NB4 (cell line): ENCODE measurements at places on chromosomes 3 and 15.

DNA sequence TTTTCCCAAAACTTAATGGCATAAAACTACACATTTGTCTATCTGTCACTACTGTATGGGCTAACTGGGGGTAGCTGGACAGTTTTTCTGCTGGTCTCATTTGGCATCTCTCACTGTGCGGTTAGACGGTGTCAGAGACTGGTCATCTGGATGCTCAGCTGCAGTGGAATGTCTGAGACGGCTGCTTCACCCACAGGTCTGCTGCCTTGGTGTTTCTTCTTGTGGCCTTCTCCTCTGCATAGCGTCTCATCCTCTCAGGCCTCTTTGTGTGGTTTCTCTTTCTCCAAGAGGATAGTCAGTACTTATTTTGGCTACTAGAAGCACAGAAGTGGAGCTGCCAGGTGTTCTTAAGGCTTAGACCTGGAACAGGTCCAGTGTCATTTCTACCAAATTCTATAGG is 35.9 kb upstream of the GOLGA6L9 start:
- DNase-seq = no peak

DNA sequence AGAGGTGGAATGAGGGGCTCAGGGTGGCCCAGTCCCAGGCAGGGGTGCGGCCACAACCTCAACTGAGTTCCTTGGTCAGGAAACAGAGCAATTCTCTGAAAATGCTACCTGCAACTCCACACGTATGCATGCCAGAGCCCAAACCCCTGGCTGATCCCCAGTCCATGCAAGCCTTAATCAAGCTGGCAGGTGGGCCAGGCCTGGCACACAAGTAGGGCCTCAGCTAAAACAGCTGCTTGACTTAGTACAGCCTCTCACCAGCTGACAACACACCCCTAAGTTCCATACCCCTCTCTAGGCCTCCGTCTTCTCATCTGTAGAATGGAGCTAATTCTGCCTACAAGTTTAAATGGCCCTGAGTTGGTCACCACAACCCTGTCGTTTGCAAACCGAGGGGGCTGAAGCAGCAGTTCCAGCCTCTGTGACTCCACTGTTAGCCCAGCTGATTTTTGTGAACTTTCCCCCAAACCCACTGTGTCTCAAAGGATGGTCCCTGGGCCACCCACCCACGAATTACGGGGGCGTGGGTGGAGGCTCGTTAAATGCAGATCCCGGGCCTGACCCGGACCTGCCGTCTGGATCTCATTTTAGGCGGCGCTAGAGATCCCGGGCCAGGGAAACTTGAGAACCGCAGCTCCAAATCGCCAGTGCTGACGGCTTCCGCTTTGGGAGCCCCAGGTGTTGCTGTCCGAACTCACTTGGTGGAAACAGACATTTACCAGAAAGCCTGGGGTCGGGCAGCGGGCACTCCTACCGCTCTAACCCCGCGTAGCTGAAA is 927 bp downstream of the CHDH start:
- no peak for DNase-seq

DNA sequence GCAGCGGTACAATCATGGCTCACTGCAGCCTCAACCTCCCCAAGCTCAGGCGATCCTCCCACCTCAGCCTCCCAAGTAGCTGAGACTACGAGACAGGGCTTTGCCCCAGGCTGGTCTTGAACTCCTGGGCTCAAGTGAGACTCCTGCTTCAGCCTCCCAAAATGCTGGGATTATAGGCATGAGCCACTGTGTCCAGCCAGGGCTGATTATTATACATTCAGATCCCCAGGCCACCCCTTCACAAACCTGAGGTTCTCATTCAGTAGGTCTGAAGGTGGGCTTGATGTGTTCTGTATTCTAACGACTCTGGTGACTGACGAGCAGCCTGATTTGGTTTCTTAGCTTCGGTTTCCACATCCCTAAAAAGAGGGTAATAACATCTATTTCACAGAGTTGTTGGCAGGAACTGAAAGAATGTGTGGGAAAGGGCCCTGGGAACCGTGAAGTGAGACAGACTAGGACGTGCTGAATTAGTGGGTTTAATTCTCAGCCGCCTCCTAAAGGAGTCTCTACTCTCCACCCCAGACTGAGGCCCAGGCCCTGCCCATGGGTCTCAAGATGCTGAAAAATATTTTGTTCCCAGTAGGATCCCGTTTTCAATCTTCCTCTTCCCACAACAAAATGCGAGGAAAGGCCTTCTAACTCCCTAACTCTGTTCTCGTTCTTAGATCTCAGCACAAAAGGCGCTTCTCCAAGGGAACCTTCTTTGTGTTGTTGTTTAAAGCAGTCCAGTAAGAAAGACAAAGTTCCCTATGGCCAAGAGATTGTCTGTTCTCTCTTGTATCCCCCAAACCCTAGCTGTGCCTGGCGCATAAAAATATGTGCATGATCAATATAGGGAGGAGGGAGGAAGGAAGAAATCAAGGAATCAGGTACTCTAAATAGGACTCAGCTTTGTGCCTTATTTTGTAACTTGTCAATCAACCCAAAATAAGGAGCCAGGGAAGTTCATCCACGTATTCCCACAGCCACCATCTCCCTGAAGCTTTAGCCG is 210.0 kb upstream of the TOPAZ1 start:
- DNase-seq = no peak

GRCh38 chr15:49212897-49213296 is 42.9 kb downstream of the GALK2 start:
- DNase-seq = no peak

GRCh38 chr15:62788224-62788623 is 254.3 kb upstream of the TPM1 start:
- no peak for DNase-seq

DNA sequence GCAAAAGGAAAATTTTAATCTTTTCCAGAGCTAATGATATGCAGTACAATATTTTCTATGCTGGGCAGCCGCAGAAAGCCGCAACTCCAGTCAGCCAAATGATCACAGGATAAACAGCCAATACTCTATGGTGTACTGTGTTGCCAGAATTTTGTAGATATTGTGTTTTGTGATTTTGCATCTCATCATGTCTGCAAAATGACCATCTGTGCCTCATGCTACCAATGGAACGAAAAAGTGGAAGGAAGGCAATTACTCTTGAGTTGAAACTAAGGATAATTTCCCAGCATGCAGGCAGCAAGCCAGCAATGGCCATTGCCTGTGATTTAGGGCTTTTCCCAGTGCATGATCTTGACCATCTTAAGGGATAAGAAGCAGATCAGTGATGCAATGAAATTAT is 891.9 kb downstream of the PLOD2 start:
- DNase-seq = no peak

DNA sequence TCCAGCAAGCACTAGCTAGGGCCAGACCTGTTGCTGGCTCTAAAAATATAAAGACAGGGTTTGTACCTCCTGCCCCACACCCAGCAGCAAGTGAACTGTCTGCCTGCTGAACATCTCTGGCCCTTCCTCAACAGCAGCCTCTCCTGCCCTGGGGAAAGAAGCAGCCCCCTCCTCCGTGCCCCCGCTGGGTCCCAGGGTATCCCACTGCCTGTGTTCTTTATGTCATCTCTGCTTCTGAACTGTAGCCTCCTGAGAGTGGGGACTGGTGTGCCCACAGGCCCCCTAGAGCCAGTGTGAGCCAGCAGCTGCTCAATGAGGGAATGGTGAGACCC is 54.5 kb downstream of the ACAD9 start:
- no peak for DNase-seq

DNA sequence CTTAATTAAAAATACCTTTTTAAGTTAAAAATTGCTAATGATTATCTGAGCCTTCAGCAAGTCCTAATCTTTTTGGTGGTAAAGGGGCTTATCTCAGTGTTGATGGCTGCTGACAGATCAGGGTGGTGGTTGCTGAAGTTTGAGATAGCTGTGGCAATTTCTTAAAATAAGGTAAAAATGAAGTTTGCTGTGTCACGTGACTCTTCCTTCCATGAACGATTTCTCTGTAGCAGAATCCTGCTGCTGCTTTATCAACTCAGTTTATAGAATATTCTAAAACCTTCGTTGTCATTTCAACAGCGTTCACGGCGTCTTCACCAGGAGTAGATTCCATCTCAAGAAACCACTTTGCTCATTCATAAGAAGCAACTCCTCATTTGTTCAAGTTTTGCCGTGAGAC is 110.1 kb downstream of the SUCNR1 start:
- no peak for DNase-seq

DNA sequence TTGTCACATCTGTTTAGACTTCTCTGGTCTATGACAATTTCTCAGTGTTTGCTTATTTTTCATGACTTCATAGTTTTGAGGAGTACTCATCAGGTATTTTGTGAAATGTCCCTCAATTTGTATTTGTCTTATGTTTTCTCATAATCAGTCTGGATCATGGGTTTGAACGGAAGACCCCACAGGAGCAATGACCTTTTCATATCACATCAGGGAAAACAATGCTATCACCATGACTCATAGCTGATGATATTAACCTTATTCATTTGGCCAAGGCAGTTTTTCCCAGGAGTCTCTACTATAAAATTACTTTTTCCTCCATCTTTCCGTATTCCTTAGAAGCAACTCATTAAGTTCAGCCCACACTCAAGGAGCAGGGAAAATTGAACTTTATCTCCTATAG is 32.7 kb downstream of the AADACL2 start:
- no peak for DNase-seq

DNA sequence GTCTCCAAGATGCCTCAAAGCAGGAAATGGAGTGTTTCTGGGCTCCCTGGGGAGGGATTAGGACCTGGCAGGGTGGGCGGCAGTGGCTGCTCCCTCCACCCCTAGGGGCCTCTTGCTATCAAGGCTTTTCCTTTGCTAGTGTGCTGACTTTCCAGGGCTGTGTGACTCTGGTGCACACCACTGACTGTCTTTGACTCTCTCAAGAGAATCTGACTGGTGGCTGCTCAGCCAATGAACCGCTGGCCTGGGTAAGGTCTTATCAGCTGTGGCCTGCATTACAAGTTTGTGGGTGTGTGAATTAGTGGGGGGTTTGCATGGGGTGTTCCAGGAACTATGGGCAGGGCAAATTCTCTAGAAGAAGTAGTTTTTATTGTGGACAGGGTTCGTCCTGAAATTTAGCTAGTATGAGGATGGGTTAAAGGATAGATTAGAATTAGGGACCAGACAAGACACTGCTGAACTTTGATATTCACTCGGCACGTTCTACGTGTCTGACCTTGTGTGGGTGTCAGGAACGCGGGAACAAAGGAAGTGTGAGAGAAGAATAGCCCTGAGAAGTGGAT is 29.5 kb downstream of the SIAH2 start:
- peak; percentile 52 for DNase-seq

GRCh38 chr3:31166249-31166885 is 271.9 kb upstream of the GADL1 start:
- DNase-seq = no peak

- DNase-seq = no peak
Measured at GRCh38 chr15:31042751-31043150, 51.3 kb upstream of the MTMR10 start.

GRCh38 chr3:46995901-46996562 is 16.6 kb downstream of the NBEAL2 start:
- no peak for DNase-seq

GRCh38 chr3:118941236-118941635 is 93.4 kb downstream of the IGSF11 start:
- DNase-seq = no peak

GRCh38 chr3:126184465-126185000 is 4.1 kb upstream of the ALDH1L1 start:
- no peak for DNase-seq

- no peak for DNase-seq
Measured at GRCh38 chr3:38657369-38657768, 7.9 kb upstream of the SCN5A start.

- DNase-seq = no peak
Measured at GRCh38 chr3:14706096-14706495, 31.2 kb downstream of the C3orf20 start.

DNA sequence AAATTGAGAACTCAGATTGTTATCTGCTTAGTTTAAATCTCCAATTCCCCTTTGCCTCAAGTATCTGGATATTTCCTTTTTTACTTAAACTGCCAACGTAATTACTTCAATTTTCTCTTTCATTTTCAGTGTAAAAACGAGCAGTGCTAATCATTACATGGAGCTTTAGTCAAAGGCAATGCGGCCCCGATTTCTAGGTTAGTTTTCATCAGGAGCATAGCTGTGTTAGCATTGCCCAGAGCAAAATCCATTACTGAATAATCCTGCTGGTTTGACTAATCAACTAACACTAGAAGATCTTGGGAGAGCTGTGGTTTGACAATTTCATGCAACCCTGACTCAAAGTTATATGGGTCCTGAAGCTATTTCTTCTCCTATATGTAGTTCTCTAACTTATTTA is 46.2 kb downstream of the ZPLD1 start:
- DNase-seq = no peak

GRCh38 chr3:9448071-9448470 is 50.7 kb downstream of the SETD5 start:
- DNase-seq = no peak

DNA sequence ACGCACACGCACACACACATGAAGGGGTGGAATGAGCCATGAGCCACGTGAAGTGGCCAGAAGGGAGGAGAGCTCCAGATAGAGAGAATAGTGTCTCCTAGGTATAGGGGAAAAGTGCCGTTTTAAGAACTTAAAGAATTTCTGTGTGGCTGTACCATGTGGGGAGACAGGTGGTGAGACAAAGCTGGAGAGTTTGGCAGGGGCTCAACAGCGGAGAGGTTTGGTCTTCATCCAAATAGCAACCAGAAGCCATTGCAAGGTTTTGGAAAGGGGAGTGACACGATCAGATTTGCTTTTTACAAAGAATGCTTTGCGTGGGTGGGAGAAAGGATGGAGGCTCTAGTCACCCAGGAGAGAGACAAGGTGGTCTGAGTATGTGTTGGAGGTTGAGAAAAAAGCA is 146.0 kb downstream of the IL20RB start:
- no peak for DNase-seq
